ENCODE measurements at places on chromosomes 13 and 19. TPM values are rescaled to one million over a fixed set of nuclear protein-coding genes. Genes with fewer than 3 reads are reported as not detected.

DNA sequence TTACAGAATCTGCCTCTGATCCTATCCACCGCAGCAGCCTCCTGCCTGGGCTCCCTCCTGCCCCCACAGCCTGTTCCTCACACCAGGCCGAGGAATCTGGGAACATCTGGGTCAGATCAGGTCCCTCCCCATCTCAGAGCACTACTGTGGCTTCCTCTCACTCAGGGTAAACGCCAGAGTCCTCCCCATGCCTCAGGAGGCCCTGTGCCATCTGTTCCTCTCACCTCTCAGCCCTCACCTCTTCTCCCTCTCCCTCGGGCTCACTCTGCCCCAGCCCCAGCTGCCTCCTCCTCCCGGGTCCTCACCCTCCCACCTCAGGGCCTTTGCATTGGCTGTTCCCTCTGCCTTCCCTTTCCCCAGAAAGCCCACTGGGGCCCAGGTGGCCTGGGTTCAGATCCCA, 18.2 kb downstream of the FCGBP start:
- no peak overlapping the region for H3K27ac ChIP-seq
- H3K4me3 ChIP-seq = no peak overlapping the region
- no peak for DNase-seq

DNA sequence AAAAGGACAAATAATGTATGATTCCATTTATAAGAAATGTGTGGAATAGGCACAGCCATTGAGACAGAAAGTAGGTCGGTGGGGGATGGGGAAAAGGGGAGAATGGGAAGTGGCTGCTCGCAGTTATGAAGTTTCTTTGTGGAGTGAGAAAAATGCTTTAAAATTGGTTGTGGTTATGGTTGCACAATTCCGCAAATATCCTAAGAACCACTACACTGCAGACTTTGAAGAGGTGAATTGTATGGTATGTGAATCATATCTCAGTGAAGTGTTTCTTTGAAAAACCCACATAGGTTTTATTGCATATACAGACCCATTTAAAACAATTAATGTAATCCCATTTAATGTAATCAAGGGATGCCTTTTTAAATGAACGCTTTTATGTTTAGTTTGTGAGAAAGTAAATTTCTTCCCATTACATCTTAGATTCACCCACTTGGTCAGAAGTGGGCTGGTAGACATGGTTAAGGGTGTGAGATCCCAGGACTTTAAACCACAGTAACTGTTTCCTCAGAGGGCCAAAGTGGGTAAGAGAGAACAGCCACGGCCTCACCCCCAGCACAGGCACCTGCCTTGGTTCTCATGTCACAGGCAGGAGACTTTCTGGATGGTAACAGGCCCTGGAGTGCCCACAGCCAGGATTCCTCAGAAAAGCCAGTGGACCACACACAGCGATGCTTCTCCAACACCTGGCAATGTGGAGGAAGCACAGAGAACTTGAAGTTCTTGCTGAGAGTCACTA, 119.3 kb upstream of the GJB6 start:
- H3K27ac ChIP-seq = no peak overlapping the region
- no peak for DNase-seq
- no peaks in the 10 kb centered on the region for H3K36me3 ChIP-seq

DNA sequence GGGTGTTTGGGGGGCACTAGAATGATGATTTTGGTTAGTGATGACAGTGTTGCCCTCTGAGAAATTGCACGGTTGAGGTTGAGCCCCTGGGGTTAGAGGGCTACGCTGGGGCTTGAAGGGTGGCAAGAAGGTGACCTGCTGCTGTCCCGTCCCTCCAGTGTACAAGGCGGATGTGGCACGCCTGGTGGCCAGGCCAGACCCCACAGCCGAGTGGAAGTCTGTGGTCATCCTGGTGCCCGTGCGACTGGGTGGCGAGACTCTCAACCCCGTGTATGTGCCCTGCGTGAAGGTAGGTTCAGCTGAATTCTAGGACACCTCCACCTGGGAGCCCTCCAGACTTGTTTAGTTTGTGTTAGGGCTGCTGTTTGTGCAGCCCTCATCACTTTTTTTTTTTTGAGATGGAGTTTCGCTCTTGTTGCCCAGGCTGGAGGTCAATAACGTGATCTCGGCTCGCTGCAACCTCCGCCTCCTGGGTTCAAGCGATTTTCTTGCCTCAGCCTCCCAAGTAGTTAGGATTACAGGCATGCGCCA, 5.1 kb downstream of the ATG4D start:
- no peaks in the 10 kb centered on the region for H3K36me3 ChIP-seq
- DNase-seq = no peak
- no peak overlapping the region for H3K27ac ChIP-seq
- H3K4me3 ChIP-seq = no peak overlapping the region
- peaks cover 1% of the 10 kb centered on the region for H3K4me1 ChIP-seq
- peaks cover 1% of the 10 kb centered on the region for H3K27me3 ChIP-seq

GRCh38 chr13:20197361-20197834, 4.7 kb upstream of the GJB2 start:
- no peak for DNase-seq
- H3K4me3 ChIP-seq = no peak overlapping the region
- H3K36me3 ChIP-seq = peaks cover 4% of the 10 kb centered on the region
- peaks cover 2% of the 10 kb centered on the region for H3K4me1 ChIP-seq
- H3K27me3 ChIP-seq = peaks cover 13% of the 10 kb centered on the region

DNA sequence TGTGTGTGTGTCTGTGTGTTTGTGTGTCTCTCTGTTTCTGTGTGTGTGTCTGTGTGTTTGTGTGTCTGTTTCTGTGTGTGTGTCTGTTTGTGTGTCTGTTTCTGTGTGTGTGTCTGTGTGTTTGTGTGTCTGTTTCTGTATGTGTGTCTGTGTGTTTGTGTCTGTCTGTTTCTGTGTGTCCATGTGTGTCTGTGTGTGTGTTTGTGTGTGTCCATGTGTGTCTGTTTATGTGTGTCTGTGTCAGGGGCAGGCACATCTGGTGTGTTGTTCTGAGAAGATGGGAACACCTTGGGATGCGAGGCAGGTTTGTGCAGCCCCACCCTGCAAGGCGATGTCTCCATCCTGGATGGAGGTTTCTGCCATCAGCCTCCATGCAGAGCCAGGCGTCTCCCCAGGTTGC, 275.8 kb upstream of the SOX1 start:
- H3K27me3 ChIP-seq = no peaks in the 10 kb centered on the region
- no peak overlapping the region for H3K4me3 ChIP-seq
- H3K27ac ChIP-seq = no peak overlapping the region
- H3K36me3 ChIP-seq = no peaks in the 10 kb centered on the region
- H3K4me1 ChIP-seq = no peaks in the 10 kb centered on the region

DNA sequence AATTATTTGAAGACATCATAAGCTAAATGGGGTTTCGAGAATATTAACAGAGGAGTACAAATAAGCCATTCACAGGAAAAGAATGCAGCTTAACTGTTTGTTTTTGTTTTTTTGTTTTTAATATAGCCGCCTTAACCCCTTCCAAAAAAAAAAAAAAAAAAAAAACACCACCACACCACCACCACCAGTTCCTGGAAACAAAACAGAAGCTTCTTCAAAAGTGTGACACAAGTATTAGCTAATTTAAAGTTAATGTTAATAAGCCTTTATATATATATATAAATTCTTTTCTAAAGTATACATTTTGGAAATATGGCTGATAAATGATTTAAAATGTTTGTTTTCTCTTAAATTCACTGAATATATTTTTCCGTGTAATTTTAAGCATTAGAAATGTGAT, 1.4 kb downstream of the RAP2A start:
- H3K27ac ChIP-seq = peak overlapping the region; percentile 95
- H3K4me3 ChIP-seq = peak overlapping the region; percentile 99
- H3K27me3 ChIP-seq = peaks cover 9% of the 10 kb centered on the region
- H3K4me1 ChIP-seq = peaks cover 12% of the 10 kb centered on the region
- DNase-seq = no peak

DNA sequence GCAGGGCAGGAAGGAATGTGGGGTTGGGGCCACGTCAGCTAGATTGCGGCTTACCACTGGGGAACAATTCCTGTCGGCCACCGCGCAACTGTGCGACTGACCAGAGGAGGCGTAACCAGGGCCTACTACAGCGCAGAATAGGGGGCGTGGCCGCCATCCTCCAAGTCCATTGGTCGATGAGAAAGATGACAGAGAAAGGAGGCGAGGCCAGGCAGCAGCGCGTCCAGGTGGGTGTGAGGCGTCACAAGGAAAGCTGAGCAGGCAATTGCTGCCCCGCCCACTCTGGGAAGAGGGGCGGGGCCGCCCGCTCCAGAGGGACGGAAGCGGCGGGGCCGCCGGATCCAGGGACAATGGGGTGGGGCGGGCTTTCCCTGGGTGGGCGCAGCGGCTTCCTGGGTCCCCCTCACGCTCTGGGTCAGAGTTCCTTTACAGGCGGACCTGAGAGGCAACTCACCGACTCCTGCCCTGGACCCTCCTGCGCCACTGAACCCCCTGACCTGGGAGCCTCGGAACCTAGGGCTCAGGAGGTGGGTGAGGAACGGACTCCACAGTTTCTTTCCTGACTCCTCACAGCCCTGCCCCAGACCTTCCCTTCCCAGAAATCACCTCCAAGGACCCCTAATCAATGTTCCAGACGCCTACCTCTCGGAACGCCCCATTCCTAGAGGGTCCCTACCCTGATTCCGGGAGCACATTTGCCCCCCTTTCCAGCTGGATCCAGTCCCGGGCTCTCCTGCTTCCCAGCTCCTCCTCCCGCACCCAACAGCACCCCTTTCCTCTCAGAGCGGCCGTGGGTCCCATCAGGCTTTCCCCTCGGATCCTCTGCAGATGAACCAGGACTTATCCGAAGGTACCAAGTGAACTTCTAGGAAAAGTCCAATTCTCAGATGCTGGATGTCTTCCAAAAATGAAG, 101.5 kb upstream of the ZNF492 start:
- H3K27me3 ChIP-seq = no peaks in the 10 kb centered on the region
- no peak overlapping the region for H3K27ac ChIP-seq
- no peak overlapping the region for H3K4me3 ChIP-seq
- DNase-seq = no peak
- H3K4me1 ChIP-seq = no peaks in the 10 kb centered on the region

DNA sequence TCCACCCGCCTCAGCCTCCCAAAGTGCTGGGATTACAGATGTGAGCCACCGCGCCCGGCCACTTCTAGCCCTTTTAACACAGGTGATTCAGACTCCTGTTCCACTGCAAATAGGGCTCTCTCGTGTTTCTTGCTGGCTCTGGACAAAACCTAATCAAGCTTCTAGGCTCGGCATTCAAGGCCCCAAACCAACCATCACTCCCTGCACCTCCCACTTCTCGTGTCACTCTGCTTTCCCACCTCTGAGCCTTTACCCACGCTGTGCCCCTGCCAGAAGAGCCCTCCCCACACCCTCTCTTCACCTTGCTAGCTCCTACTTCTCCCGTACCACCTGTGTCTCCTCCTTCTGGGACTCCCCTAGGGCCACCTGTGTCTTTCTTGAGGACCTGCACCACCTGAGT, 19.8 kb downstream of the KANK2 start:
- no peaks in the 10 kb centered on the region for H3K4me1 ChIP-seq
- H3K27me3 ChIP-seq = peaks cover 3% of the 10 kb centered on the region

- H3K4me3 ChIP-seq = no peak overlapping the region
- peak; percentile 18 for DNase-seq
- H3K36me3 ChIP-seq = no peaks in the 10 kb centered on the region
- peaks cover 2% of the 10 kb centered on the region for H3K27me3 ChIP-seq
These were observed 154.2 kb upstream of the KLF12 start for GRCh38 chr13:74288361-74288911.

- H3K27ac ChIP-seq = no peak overlapping the region
- DNase-seq = peak; percentile 83
- no peaks in the 10 kb centered on the region for H3K36me3 ChIP-seq
These were observed 1.5 kb downstream of the CERS1 start for GRCh38 chr19:18894254-18895037.

DNA sequence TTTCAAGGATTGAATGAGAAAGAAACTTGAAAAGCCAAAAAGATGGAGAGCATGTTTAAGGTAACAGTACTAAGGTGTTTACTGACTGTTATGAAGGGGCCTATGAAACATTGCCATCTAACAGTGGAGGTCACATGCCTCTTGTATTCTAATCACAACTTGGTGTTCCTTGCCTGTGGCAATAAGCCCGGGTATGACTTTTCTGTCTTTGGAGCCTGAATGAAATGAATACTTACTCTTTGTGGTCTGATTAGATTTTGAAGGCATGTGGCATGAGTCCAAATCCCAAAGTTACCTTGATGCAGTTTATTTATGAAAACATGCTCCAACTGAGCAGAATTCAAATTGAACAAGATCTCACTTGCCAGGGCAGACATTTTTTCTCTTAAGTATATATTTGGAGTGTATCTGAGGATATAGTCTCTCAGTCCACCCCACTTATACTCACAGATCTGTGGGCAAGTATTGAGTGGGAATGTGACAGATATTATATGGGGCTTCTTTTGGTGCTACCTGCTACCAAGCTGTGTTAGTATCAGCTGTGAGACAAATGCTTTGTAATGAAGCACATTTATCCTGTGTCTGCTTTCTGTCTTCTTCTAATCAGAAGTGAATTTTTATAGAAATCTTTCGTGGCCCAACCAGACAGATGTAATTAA, 67.5 kb downstream of the B3GLCT start:
- peaks cover 2% of the 10 kb centered on the region for H3K27me3 ChIP-seq
- no peak overlapping the region for H3K27ac ChIP-seq
- peaks cover 16% of the 10 kb centered on the region for H3K36me3 ChIP-seq
- H3K4me3 ChIP-seq = no peak overlapping the region
- no peak for DNase-seq
- H3K4me1 ChIP-seq = no peaks in the 10 kb centered on the region

GRCh38 chr13:93922063-93922855, 557.2 kb downstream of the DCT start:
- H3K36me3 ChIP-seq = no peaks in the 10 kb centered on the region
- no peak overlapping the region for H3K4me3 ChIP-seq
- no peaks in the 10 kb centered on the region for H3K27me3 ChIP-seq
- peaks cover 11% of the 10 kb centered on the region for H3K4me1 ChIP-seq
- H3K27ac ChIP-seq = peak overlapping the region; percentile 4
- no peak for DNase-seq

The ZNF576 gene
- 15.0 TPM for total RNA-seq

The ANKRD24 gene
- total RNA-seq = 6.1 TPM

The CLIP3 gene
- 146 TPM for total RNA-seq

The MYH14 gene
- total RNA-seq = 0.59 TPM

The LACC1 gene
- total RNA-seq = 1.7 TPM

All from glutamatergic neuron (in vitro differentiated cells).